ENCODE measurements at places on chromosomes 6 and 20.

DNA sequence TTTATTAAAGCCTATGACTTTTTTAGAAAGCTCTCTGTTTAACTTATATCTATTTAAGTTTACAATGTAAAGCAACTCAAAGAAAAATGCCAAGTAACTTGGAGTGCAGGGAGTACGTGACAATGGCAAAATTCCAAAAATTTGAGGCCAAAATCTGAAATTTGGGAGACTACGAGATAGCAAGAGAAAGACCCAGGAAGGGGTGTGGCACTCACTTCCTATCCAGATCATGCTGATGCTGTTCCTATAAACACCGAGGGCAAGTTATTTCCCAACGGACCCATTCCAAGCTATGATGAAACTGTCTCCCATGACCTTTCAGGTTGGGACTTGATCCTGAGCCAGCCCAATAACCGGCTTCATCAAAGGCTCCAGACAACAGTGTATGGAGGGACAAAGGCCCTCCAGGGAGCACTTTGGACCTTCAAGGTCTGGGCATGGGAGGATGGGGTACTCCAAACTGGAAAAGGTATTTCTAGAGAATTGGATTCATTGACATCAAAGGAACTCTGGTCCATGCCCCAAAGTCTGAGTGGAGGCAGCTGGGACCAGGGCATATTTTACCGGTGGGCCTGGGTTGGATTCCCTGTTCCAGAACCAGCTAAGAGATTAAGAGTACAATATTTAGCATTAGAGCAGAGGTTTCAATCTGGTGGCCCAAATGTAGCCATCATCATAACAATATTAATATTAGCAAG lies 15.7 kb upstream of the SLC13A3 start:
- no peak for DNase-seq

DNA sequence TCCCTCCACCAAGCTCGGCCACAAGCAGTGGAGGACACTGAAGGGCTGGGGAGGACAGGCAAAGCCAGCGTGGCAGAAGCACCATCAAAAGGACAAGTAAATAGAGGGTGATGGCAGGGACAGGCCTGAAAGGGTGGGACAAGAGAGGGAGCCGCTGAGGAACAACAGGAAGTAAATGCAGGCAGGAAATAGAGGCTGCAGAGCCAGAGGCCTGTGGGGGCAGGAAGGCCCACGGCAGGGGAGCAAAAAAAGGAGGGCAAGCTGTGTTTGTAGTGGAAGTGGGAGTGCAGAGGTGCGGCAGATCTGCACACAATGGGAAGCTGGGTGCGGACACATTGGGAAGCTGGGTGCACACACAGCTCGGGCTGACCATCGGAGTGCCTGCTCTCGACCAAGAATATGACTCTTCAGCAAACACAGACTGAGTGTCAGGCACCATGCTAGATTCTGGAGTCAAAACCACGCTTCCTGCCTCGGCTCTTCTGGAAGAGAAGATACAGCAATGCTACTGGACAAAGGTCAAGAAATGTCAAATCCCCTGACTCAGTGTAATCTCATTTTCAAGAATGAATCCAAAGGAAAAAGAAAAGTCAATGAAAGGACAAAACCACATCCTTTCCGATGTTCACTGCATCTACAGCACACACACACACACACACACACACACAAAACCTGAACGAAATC lies 40.4 kb upstream of the RAB22A start:
- no peak for DNase-seq

DNA sequence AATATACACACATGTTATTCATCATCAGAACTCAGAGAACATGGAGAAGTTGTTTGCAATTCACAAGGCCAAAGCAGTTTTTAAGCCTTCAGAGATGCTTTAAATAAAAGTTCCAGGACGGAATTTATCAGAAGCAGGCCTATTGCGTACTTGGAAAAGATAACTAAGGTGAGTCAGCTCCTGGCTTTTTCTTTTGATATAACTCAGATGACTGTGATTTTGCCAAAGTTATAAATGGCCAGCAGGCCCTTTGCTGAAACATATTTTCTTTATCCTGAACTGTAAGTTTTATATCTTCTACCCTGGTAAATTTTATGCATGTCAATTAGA lies 55.0 kb upstream of the PLCB1 start:
- no peak for DNase-seq

- DNase-seq: peak; percentile 68
Observed at GRCh38 chr20:33675136-33675959, 1.1 kb upstream of the NECAB3 start.

GRCh38 chr6:69881322-69882151 lies 15.2 kb downstream of the COL19A1 start:
- DNase-seq: no peak

DNA sequence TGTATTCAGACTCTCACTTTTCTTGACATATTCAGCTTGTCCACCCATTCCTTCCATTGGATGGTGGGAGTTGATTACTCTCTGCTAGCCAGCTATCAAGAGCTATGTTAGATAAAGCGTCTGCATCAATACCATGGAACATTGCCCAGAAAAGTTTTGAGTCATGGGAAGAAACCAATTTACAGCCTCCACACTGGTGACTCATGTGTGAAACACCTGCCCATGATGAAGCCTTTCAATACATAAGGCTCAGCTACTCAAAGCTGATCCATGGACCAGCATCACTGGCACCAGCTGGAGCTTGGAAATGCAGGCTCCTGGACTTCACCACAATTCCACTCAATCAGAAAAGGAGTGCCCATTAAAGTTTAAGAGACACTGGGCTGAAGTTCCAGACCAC lies 16.1 kb downstream of the PLA2G7 start:
- DNase-seq: peak; percentile 91

GRCh38 chr6:1463751-1464426 lies 74.5 kb downstream of the FOXF2 start:
- DNase-seq: no peak

- DNase-seq: no peak
Observed at GRCh38 chr20:32514760-32515159, 70.4 kb downstream of the NOL4L start.

DNA sequence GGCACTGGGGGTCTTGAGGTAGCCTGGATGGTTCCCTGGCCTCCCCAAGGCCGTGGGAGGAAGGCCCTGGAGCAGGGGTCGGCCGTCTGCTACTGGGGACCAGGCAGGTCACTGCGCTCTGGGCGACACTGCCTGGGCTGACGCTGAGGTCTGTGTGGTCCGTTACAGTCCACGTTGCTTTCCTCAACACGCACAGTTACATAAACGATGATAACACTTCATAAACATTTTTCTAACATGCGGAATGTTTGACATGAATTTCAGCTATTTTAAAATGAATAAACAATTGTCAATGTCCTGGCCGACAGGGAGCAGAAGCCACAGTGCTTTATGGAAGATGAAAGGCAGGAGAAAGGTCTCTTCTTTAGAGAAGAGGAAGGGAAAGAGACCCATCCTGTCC lies 10.2 kb upstream of the RBBP8NL start:
- no peak for DNase-seq

DNA sequence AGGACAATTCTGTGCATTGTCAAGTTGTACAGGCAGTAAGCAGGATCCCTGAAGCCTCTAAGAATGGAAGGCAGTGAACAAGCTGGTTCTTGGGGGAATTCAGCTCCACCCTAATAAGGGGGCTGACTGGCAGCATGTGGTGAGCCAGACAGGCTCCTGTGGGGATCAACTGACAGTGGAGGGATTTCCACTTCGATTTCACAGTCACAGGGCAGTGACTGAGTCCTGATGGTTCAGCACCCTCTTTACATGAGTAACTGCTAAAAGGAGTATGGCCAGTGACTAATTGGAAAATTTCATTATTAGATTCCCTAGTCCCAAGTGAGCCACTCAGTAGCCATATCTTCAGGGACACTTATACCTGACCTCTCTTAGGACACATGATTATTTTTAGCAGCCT lies 78.4 kb downstream of the NDUFAF5 start:
- DNase-seq: no peak

GRCh38 chr6:122388945-122389344 lies 10.5 kb upstream of the HSF2 start:
- peak; percentile 32 for DNase-seq

GRCh38 chr6:16752206-16752866 lies 8.9 kb downstream of the ATXN1 start:
- DNase-seq: peak; percentile 80

- DNase-seq: no peak
Observed at GRCh38 chr20:43375591-43375990, 82.1 kb upstream of the SRSF6 start.

DNA sequence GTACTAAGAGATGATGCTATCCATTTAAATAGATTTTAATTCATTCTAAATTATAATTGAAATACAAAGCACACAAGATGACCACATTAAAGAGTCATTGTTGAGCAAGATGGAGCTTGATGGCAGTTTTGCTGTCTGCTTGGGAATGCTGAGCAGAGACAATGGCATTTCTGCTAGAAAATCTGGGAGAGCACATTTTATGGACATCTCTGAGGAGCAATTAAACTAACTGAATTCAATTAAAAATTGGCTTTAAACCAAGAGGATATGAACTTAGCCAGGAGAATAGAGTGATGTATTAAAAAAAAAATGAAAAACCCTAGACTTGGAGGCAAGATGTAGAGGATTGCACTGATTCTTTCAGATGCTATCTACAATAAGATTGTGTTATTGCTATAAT lies 19.1 kb upstream of the ADGRB3 start:
- no peak for DNase-seq

DNA sequence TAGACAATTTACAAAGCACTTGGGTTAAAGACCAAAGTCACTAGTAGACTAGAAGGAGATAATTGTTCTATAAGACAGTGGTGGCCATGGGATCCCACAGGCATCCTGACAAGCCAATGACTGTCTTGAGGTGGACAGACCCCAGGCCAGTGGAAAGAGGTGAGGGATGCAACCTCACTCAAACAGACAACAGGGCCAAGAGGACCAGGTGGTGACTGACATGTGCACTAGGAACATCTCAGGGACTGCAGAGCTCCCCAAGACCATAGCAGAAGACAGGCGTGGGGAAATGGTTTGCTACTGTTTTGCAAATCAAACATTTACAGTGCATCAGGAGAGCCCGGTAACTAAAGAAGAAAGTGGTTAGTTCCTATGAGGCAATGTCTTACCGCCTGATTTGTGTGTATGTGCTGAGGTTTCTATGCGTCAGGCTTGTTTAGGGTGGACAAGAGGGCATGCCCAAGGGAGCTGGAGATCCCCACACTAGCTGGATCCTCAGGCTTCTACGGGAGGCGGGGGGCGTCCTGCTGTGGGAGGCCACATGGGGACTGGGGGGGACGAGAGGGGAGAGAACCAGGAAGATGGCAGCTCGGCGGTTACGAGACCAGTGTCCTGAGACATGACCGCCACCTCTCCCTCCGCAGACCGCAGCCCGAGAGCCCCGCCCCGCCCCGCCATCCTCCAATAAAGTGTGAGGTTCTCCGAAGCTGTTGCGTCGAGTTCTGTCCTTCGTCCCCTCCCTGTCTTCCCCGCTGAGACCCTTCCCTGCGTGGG lies 623 bp upstream of the MRPS26 start:
- peak; percentile 94 for DNase-seq

GRCh38 chr6:16199804-16200203 lies 38.6 kb upstream of the GMPR start:
- no peak for DNase-seq

DNA sequence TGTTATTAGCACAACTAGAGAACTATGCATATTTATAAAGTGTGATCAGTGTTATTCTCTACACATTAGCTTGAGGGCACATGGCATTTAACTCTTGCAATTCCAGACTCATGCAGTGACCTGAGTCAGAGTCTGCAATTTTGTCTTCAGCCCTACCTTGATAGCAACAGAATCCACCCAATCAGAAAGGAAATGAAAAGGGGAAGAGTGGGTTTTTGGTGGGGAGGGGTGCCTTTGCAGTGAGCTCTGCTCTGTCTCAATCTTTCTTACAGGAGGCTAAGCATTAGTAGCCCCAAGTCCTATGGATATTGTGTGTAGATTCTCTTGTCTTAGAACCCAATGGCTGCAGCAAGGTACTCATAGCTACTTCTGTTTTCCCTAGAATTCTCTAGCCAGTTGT lies 489.2 kb downstream of the DHX35 start:
- no peak for DNase-seq

DNA sequence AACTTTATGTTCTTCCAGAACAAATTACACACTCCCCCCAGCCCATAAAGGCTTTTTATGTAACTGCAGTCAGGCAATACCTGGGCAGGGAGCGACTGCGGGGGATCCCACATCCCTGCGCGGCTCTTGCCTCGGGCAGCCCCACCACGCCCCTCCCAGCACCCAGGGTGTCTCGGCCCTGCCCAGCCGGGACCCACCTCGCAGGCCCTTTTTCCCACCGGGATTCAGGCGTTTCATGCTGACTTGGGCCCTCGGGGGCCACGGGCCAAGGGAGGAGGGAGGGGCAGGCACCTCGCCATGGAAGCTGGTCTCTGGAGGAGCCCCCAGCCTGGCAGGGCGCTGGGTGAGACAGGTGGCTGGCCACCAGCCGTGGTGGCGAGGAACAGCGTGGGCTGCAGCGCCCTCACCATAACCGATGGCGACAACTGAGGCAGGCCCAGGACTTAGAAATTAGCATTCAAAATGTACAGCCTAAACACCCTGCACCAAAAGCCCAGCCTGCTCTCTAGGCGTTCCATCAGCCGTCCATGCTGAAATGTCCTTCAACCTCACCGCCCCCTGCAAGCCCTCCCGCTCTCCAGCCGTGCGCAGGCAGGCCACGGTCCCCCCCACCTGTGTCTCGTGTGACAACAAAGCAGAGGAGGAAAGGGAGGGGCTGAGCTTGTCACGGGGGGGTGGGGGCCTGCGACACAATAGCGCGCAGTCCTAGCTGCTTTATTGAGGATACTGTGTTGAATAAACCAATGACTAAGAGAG lies 15.1 kb upstream of the FOXC1 start:
- no peak for DNase-seq

GRCh38 chr20:51512645-51513044 lies 29.9 kb downstream of the NFATC2 start:
- no peak for DNase-seq

DNA sequence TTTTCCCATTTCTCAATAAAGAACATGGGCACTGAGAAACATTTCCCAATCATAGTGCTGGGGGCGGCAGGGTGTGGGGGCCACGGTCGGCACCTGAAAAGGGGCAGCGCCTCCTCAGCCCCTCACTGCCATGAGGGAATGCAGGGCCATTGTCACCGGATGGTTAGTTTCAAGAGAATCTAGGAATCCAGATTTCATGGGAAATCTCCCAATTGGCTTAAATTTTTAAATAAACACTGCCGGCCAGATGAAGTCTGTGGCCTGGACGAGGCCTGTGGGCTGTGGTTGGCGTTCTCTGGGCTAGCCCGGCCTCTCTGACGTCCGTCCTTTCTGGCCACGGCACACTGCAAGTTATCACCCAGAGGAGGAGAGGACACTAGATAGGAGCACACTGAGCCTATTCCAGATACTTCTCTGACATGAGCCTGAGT lies 25.6 kb downstream of the MANBAL start:
- no peak for DNase-seq
